ENCODE measurements at places on chromosomes 2 and 18.

DNA sequence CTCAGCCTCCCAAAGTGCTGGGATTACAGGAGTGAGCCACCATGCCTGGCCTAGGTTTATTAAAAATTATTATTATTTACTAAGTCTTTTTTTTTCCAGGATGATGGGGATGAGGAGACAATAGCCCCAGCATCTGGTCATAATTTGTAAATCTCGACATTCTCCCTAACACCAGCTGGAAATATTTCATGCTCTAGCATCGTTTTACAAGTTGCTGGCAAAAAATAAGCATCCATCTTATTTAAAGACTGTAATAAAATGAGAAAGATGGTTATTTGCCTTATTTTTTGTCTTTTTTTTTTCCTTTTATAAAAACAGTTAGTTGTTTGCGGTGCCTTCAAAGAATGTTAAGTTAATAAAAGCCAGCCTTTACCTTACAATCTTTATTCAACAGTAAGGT, 56.7 kb downstream of the SF3B1 start:
- DNase-seq, result no peak

DNA sequence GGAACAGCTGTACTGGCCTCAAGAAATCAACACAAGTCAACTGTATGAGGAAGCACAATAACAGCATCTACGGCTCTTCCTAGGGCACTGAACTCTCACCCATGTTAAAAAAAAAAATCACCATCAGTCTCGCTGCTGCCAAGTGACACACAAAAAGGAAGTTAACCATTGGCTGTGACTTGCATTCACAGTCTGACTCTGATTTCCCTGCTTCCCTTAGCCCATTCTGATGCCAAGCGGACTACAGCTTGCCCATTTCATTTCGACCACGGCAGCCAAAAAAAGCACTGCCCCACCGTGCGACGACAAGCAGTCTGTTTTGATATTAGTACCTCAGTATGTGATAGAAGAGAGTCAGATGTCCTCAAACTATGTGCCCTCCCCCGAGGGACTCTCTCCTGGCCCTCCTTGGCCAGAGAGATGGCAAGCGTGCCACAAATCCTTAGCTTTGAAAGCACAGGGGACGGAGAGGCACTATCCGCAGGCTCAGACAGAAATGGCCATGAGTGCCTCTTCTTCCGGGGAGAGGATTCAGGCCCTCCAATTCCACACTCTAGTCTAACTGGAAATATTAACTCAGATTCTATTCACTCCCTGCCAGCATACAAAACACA, 250.0 kb downstream of the TCF4 start:
- no peak for DNase-seq

DNA sequence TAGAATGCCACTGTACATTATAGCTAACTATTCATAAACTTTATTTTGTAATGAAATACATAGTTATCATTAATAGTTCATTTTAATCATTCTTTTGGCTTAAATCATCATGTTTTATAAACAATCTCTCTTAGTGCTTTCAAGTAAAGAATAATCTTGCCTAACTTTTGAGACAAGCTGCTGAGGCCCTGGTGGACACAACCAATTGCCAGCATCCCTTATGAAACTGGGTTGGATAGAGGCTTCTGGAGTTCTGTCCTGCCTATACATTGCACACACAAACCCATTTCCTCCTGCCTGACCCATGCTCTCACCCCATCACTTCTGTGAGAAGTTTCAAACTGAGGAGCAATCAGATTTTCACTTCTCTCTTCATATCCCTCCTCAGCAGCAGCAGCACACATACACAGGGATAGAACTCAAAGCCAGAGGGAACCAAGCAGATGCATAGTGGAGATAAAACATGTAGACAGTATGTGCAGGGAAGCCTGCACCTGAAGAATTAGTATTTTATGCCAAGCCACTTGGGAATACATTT, 450.0 kb upstream of the SLC14A2 start:
- DNase-seq, result no peak

- no peak for DNase-seq
Observed at GRCh38 chr2:104858006-104858978, 4.4 kb downstream of the POU3F3 start.

- DNase-seq, result no peak
Observed at GRCh38 chr2:133490411-133490980, 77.8 kb downstream of the NCKAP5 start.

DNA sequence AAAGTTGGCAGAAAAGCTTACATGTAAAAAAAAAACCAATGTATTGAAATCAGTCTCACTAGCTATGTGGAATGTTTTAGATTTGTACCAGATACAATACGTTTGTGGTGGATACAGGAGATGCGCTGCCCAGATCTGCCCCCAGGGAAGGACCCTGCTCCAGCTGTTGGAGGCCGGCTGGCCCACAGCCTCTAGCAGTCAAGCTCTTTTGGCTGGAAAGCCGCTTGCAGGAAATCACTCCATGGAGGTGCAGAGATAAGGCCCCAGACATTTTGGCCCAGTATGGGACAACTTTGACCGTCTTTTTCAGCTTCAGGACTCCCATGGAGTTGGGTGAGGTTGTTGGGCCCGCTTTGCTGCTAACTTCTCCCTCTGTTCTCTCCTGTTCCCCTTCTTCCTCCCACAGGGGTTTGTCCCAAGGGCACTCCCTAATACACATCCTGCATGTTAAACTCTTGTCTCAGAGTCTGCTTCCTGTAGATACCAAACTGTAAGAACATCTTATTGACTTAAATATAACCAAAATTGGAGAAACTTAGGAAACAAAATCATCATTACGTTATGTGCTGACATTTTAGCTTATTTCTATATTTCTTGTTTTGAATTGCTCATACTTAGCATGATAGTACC, 1.7 kb upstream of the QPCT start:
- DNase-seq, result no peak

DNA sequence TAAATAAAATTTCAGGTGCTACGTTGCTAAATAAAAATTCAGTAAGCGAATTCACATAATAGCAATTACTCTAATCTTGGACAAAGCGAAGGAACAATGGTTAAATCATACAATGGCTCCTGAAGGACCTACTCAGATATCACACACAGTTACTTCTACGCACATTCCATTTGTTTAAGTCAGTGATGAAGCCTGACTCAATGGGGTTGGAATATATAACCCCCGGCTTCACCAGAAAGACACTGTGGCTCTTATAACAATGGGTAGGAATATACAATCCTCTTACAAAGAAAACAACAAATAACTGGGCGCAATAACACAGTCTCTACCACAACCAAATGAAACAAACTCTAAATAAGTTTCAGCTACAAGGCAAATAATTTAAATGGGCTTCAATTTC, 349.5 kb downstream of the IRS1 start:
- no peak for DNase-seq

GRCh38 chr2:18078216-18078615, 199.7 kb downstream of the KCNS3 start:
- no peak for DNase-seq

DNA sequence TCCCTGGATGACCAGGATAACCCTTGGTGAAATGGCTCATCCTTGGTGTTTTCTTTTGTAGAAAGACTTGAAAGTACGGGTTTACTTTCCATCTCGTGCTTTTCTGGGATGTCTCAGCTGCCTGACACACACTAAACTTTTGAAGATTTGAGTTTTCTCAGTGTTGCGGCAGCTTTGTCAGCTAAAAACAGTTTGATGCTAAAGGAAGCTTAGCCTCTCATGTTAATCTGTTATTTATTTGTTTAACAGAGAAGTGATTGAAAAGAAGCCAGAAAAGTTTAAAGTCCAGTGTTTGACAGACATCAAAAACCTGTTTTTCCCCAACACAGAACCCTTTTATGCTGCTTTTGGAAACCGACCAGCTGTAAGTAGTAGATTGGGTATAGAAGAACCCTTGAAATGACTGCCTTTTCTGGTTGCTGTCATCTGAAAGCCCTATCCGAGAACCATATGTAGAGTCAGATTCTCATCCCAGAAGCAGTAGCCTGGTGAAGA, 72.8 kb downstream of the LPIN1 start:
- no peak for DNase-seq

- DNase-seq, result no peak
Observed at GRCh38 chr2:61949714-61950560, 44.5 kb downstream of the COMMD1 start.

DNA sequence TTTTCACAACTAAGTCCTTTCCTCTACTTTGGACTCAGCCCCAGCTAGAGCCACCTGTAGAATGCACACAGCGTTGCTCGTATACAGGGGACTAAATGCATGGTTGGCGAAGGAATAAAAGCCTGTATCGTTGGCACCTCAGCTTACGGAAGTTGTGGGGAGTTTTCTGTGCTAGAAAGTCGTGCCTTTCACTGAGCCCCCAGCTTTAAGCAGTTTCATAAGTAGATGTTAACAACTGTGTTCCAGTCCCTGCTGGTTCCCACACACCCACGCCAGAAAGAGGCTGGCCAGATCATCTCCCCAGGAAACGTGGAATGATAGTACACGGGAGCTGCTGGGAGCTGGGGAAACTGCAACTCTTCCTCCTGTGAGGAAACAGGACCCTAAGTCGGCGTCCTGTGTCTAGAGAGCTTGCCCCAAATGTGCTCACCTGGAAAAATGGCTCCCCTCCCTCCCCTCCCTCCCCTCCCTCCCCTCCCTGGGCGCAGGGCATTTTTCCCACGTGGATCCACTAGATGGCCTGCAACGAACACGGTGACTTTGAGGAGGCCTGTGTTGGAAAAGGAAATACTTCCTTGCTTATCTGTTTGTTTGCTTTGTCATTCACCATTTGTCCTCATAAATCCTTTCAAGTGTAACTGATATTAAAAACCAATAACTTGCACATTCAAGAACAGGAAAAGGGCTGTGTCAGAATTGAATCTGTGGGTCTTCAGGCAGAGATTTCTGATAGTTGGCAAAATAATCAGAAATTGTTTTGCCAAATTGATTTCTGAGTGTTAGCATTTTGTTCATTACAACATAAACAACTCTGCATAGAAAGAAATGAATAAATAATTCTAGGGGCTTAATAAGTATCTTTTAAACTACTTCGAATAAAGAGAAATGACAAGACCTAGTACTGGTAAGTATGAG, 43.9 kb upstream of the RFX8 start:
- no peak for DNase-seq

- DNase-seq, result no peak
Observed at GRCh38 chr18:75827751-75828287, 400.3 kb upstream of the SMIM21 start.

All from stimulated activated CD4-positive, alpha-beta T cell treated with anti-CD3 and anti-CD28 coated beads, Interleukin-2, amount 100 ng/mL, for 4 hours (primary cell).